PC-9 (cell line): ENCODE measurements at places on chromosomes 5 and 9. TPM values are rescaled to one million over a fixed set of nuclear protein-coding genes. Genes with fewer than 3 reads are reported as not detected.

DNA sequence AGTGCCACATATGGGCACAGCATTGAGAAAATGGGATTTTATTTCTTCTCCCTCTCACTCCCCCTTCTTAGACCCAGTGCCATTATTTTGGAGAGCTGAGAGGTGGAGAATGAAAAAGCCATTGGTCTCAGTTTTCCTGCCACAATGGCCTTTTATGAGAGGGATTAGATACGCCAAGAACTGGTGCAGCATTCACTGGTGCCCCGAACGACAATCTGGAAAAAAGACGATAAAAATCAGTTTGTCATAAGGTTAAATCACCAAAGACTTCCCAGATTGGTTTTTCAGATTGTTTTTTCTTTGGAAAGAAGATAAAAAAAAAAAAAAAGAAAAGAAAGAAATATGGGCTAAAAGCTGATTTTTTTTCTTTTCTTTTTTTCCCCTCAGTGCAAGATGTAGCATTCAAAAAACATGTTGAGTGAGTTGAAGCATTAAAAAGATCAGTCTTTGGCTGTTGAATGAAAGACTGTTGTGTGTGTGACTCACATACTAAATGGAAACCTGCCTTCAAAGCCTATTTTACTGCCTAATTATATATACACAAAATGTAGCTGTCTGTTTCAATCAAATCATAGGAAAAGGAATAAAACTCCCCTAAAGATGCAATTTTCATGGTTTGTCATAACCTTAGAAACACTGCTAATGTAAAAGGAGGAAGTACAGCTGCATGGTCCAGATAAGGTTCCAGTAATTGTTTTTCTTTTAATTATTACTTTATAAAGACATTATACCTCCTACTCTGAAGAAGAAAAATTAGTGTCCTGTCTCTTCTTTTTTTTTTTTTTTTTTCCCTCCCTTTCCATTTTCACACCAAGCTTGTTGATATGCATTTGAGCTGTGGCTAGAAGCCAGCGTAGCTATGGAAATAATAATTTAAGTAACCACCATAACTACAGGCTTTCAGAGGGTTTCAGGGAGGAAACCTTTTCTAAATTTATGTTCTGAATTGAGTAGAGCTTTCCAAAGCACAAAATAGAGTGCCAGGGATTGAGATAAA, 27.2 kb upstream of the ZNF608 start:
- no peak overlapping the region for H3K27ac ChIP-seq
- no peaks in the 10 kb centered on the region for H3K36me3 ChIP-seq
- H3K27me3 ChIP-seq = no peaks in the 10 kb centered on the region
- no peaks in the 10 kb centered on the region for H3K4me1 ChIP-seq
- H3K4me3 ChIP-seq = no peak overlapping the region

DNA sequence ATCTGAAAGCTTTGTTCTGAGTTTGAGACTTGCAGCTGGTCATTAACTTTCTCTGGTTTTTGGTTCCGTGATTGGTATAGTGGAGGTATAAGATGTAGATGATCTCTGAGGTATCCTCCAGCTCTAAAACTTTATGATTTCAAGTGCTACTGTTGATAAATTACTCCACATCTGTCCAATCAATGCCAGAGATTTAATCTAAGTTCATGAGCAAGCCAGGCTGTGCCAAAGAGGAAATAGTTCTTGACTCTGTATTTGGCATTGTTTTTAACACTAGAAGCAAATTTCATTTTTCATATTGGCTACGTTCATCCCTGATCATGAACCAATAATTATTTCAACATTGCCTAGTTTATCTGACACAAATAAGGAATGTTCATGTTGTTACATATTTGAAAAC, 28.5 kb upstream of the CHD1 start:
- DNase-seq = no peak
- no peaks in the 10 kb centered on the region for H3K4me1 ChIP-seq
- H3K27me3 ChIP-seq = no peaks in the 10 kb centered on the region
- no peak overlapping the region for H3K27ac ChIP-seq
- H3K4me3 ChIP-seq = no peak overlapping the region

- H3K4me3 ChIP-seq = no peak overlapping the region
- peaks cover 5% of the 10 kb centered on the region; the same call in 1 of the 2 replicates for H3K4me1 ChIP-seq
- DNase-seq = no peak
- no peaks in the 10 kb centered on the region for H3K36me3 ChIP-seq
- H3K27ac ChIP-seq = no peak overlapping the region
- H3K27me3 ChIP-seq = no peaks in the 10 kb centered on the region
Observed at GRCh38 chr9:82206490-82206889, 217.9 kb downstream of the SPATA31D1 start.

DNA sequence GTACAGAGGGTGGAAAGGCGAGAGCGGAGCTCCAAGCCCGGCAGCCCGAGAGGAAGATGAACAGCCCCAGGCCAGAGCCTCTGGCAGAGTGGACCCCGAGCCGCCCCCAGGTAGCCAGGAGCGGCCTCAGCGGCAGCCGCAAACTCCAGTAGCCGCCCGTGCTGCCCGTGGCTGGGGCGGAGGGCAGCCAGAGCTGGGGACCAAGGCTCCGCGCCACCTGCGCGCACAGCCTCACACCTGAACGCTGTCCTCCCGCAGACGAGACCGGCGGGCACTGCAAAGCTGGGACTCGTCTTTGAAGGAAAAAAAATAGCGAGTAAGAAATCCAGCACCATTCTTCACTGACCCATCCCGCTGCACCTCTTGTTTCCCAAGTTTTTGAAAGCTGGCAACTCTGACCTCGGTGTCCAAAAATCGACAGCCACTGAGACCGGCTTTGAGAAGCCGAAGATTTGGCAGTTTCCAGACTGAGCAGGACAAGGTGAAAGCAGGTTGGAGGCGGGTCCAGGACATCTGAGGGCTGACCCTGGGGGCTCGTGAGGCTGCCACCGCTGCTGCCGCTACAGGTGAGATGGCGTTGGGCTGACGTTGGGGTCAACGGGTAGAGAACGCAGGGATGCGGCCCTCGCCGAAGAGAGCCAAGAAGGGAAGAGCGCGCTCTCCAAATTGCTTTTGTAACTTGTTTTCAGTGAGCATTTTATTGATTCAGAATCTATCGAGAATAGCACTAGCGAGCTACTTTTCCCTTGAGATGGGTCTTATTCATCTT, at the start of gene PTGER4:
Gene PTGER4, plus strand, starts transcription at position 3 of the 769 bp plus-strand sequence. CDS start 1,079 bp downstream, outside the sequence.
- no peaks in the 10 kb centered on the region for H3K27me3 ChIP-seq
- H3K4me1 ChIP-seq = peaks cover 62% of the 10 kb centered on the region
- DNase-seq = no peak
- H3K36me3 ChIP-seq = no peaks in the 10 kb centered on the region; the same call in 1 of the 2 replicates

DNA sequence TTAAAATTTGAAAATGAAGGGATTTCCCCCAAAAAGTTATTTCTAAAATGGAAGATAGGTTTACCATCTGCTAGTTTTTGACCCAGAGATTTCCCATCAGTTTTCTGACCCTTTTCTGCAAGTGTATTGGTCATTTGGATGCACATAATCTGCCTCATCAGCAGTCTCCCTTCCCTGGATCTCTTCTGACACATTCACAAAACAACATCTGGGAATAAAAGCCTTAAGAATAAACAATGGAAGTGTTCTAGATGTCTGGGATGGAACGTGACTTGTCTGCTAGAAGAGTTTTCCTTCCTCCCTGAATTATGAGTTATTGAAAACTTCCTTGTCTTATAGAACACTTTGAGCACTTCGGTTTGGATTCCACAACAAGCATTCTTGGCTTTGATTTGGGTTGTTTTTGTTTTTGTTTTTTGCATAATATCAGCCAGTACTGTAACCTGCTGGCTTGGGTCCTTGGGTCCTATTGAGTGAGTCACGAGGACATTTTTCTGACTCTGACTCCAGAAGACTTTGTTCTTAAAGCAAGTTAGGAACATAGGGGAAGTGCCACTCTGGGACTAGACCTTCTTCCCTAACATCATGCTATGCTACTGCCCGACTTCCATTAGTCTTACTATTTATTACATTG, 18.2 kb upstream of the ESM1 start:
- H3K4me1 ChIP-seq = no peaks in the 10 kb centered on the region
- H3K4me3 ChIP-seq = no peak overlapping the region
- no peaks in the 10 kb centered on the region for H3K36me3 ChIP-seq
- H3K27me3 ChIP-seq = peaks cover 14% of the 10 kb centered on the region
- no peak for DNase-seq

- no peaks in the 10 kb centered on the region for H3K27me3 ChIP-seq
- no peaks in the 10 kb centered on the region for H3K36me3 ChIP-seq
- no peak overlapping the region for H3K4me3 ChIP-seq
- peaks cover 37% of the 10 kb centered on the region for H3K4me1 ChIP-seq
Observed at GRCh38 chr5:133240425-133241091, 188.7 kb downstream of the HSPA4 start.

Gene FRRS1L
- total RNA-seq = not detected in 2 replicates

Gene WNK2
- total RNA-seq = 44.6 and 61.3 TPM in 2 replicates
